Suprapubic skin (tissue), 4 donors: ENCODE measurements at places on chromosomes 2 and 18.
A peak's percentile ranks its signal among the peaks of the same experiment; 100 is the strongest.

DNA sequence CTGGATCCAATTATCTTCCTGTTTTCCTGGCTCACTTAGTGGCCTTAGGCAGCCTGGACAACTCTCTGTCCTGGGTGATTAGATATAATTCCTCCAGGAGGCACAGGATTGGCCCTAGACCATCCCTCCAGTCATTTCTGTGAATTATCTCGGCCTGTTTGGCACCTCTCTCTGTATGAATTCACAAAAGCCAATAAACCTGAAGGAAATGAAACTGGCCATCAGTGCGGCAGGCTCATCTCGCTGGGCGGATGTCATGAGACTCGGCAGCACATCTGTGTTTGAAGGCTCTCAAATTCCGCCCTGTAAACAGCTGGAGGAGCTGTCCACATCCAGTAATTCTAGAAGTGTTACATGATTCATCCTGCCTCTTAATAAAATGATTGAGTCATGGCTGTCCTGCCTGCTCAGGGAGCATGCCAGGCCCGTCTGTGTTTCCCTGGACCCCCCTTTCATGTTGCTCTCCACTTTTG, 38.6 kb downstream of the ACOXL start:
- DNase-seq = no peak

- peak; percentile 68 for DNase-seq
These were observed 117.4 kb upstream of the COPS8 start for GRCh38 chr2:236968101-236968879.

GRCh38 chr2:207448006-207448405, 81.8 kb upstream of the CREB1 start:
- no peak for DNase-seq

DNA sequence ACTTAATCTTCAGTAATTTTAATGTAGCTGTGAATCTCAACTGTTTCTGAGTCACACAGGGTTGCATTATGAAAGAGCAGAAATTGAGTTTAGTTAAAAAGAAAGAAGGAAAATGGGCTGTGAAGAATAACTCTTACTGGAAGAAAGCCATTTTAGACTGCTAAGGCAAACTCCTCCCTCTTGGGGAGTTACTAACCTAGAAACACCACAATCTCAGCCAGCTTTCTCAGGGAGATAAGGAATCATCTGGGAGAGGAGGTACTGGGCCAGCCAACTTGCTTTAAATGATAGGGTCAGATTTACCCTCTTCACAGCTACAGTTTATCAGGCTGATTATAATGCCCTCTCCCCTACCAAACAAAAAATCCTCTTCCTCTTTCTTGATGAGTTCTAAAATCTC, 119.5 kb downstream of the CCDC148 start:
- DNase-seq = no peak

- no peak for DNase-seq
These were observed 14.3 kb upstream of the STAM2 start for GRCh38 chr2:152189622-152190495.

GRCh38 chr18:5912566-5912965, 17.2 kb upstream of the TMEM200C start:
- no peak for DNase-seq

DNA sequence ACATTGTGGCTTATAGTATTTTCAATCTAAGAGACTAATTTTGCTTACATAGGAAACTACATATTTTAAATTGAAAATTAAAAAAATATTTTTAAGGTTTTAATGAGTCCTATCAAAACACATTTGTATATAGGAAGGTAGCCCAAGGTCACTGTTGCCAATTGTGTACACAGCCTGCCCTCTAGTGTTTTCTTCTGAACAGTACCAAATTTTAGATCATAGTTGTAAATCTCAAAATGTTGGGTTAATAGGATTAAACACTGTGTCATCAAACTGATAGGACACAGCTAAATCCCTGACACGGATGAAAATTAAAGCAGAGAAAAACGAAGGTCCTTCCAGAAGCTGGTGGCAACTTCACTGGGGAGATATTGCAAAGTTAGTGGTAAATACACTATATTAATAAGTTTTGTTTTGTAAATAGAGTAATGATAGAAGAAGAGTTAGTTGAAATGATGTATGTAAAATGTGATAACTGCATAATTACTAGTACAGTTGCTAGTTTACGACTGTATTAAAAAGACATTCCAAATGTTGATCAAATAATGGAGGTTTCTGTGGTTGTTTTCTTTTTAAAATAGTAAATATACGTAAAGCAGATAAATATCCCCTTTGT, 19.7 kb downstream of the CLUL1 start:
- no peak for DNase-seq

- DNase-seq = no peak
These were observed 12.8 kb upstream of the SCN9A start for GRCh38 chr2:166388481-166389070.

DNA sequence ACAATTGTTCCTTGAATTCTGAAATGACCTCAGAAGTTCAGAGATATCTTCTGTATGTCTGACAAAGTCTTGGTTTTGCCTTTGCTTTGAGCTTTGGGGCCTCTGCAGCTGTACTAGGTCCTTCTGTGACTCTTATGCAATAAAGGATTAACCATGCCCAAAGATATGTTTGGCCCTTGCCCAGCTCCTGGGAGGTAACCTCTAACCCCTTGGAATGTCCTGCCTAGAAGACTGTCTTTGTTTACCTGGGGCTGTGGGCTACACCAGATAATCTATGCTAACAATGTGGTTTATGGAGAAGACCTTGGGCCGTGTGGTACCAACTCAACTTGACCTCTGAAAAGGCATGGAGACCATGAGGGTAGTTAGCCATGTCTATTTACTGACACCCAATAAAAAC, 140.9 kb upstream of the CAPN13 start:
- DNase-seq = no peak

GRCh38 chr2:112162956-112163355, 24.8 kb downstream of the FBLN7 start:
- no peak for DNase-seq
